Right lobe of liver (tissue), 6 donors: ENCODE measurements at places on chromosomes 12 and 14. TPM values are rescaled to one million over a fixed set of nuclear protein-coding genes. Genes with fewer than 3 reads are reported as not detected.

- DNase-seq, result no peak
Observed at GRCh38 chr12:71790331-71790730, 35.7 kb downstream of the RAB21 start.

DNA sequence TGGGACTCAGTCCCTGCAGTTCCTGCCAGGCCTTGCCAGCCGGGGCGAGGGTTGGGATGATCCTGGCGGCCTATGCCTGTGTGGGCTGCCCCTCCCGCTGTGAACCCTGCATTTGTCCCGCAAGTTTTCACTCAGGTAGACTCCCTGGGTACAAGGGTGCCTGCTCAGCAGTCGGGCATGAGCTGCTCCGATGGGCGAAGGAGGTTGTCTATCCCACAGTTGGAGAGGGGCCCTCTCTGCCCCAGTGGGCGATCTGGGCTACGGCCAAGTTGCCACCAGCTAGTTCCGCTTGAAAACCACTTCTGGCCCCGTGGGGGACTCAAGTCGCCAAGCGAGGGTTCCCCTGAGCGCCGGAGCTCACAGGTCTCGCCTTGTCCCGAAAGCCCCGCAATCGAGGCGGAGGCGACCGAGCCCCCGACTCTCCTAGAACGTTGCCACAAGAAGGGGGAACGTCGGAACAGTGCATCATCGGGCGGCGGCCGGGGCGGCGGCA lies 365 bp upstream of the TPI1 start:
- DNase-seq, result peak; percentile 86

GRCh38 chr12:46450279-46450748 lies 77.7 kb upstream of the SLC38A2 start:
- DNase-seq, result peak; percentile 63

Gene DPPA3
- total RNA-seq, result not detected

Gene TUNAR
- not detected for total RNA-seq
